Upper lobe of left lung (tissue), 6 donors: ENCODE measurements at places on chromosomes 6 and 20.

DNA sequence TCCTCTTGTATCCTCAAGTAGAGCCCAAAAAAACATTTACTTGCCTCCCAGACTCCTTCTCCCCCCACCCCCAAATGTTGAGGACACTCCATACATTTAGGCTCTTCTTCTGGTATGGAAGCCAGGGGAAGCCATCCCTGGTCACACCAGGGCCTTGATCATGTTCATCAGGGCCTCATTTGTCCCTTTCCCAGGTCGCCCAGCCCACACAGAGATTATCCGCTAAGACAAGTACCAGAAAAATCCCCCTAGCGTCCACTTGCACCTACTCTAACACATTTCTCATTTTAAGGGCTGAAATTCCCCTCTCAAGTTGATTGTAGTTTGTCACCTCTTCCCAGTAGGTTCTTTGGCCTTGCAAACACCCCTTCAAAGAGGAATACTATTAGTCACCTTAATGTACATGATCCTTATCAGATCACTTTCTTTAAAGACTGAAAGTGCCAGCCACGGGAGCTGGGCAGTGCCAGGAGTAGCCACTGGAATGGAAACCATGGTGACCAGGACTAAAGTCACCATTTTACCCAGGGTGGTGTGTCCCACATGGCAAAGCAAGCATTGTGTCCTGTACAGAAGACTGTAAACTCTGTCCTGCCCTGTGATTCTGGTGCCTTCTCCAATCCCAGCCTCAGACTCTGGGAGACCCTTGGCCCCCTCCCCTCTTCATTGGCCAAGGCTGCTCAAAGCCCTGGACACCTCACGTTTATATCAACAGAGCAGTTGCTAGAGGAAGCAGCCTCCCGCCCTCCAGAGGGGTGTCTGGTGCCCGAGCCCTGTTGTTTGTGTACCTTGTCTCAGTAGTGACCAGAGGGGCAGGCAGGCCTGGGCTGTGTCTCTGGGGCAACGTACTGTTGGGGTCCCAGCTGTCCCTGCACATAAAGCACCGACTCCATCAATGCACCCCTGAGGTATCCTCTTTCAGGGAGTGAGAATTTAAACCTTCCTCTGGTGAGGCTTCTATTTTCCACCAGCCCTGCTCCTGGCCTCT, 5.0 kb upstream of the APOBEC2 start:
- DNase-seq: no peak

DNA sequence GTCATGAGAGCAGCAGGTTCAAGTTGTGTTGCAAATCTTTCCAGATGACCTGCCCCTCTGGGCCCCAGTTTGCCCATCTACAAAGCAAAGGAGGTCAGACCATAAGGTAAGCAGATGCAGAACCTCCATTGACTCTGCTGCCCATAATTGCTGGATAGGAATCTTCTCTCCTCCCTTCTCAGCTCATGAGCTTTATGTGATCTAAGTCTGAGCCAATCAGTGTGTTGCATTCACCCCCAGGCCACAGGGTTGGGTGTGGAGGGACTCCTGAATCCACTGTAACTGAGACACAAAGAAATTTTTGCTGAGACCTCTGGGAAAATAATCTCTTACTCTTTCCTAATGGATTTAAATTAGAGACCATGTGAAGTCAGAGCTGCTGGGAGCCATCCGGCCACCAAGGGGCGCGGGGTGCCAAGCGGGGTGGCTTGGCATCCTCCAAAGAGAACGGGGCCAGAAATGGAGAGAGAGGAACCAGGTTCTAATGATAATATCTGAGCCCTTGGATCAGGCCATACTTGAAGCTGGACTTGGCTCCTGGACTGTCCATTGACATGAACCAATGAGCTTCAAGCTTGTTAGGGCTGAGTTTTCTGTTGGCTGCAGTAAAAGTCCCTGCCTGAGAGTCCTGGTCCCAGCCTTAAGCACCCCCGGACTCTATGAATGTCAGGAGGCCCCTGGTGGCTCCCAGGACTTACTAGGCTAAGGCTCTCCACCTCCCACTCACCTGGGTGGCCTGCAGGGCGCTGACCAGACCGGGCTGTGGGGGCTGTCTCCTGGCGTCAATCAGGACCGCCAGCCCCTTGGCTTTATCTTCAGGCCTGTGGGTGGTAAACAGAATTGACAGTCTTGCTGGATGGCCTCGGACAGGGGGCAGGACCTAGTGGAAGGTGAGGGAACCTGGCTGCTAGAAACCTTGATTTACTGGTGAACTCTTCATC, 32.8 kb downstream of the KIAA1755 start:
- no peak for DNase-seq

DNA sequence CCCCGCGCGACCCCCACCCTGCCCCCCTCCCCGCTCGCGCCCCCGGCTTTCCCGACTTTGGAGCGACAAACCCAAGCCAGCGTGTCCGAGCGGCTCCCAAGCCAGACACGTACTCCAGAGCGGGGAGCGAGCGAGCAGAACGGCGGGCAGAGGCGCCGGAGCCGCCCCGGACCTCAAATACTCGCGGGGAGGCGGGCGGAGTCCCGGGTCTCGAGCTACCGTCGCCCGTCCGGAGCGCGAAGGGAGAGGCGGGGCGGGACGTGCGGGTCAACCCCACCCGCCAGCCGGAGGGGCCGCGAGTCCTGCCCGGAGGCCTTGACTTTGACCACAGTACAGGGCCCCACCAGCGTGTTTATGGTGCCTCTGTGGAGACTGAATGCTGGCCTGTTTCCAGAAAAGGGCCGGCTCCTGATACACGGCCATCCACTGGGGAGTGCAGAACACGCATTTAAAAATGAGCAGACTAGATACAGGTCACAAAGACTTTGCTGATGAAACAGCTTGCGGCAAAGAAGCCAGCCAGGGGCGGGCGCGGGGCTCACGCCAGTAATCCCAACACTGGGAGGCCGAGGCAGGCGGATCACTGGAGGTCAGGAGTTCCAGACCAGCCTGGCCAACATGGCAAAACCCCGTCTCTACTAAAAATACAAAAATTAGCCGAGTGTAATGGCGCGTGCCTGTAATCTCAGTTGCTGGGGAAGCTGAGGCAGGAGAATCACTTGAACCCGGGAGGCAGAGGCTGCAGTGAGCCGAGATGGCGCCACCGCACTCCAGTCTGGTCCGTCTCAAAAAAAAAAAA, at the start of gene SERPINB6:
TSS of gene SERPINB6 (minus strand) at position 148 of the 799 bp plus-strand sequence. CDS start 12,235 bp downstream, outside the sequence.
- peak; percentile 94 for DNase-seq

GRCh38 chr6:3291346-3291745, 32.6 kb downstream of the PSMG4 start:
- no peak for DNase-seq

GRCh38 chr6:83151114-83151513, 42.0 kb downstream of the PGM3 start:
- no peak for DNase-seq

GRCh38 chr20:57878786-57879424, 169.1 kb upstream of the PMEPA1 start:
- DNase-seq: no peak

DNA sequence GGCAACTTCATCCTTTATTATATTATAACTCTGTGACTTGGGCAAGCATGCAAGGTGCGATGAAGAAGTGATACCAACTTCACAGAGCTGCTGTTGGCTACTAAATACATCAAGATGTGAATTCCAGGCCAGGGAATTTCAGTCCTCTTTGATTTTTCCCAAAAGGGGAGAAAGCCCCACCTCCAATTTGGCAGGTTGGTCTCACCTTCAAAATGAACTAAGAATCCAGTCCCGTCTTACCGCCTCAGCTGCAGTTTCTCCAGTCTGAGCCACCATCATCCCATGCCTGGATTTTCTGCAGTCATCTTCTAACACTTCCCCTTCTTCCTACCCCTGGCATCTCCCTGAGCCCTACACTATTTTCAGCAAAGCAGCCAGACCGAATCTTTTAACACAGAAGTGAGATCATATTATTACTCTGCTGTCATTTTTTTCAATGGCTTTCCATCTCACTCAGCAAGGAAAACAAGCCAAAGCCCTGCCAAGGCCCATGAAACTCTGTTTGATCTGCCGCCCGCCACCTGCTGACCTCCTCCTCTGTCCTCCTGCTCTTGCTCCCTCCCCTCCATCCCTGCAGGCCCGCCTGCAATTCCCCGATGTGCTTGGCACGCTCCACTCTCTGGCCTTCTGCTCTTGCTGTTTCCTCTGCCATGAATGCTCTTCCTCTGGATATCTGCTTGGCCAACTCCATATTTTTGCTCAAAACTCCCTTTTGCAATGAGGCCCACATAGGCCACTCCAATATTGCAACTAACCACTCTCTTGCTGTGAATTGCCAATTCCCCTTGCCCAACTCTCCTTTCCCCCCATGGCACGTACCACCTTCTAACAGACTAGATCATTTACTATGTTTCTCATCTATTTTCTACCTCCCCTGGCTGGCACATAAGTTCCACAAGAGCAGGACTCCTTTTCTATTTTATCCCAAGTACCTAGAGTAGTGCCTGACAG, 46.0 kb upstream of the TAGAP start:
- DNase-seq: no peak

GRCh38 chr20:18005170-18005989, 36.6 kb downstream of the MGME1 start:
- peak; percentile 15 for DNase-seq

DNA sequence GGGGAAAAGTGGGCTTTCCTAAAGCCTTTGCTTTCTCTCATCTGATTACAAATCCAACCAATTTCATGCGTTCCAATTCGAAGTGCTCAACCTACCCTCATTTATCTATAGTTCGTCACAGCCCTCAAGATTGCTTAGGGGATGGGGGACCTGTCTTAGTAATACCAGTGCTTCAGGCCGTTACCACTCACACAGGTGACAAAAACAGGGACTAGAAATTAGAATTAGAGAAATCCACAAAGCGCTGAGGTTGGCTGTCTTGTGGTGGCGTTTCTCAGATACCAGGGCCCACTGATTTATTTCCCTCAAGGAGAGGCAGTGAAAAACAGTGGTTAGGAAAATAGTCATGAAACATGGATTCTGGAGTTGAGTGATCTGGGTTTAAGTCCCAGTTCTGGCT, 121.6 kb upstream of the SPACA1 start:
- no peak for DNase-seq

- no peak for DNase-seq
Observed at GRCh38 chr20:11212272-11212671, 538.5 kb upstream of the JAG1 start.

- no peak for DNase-seq
Observed at GRCh38 chr6:112636650-112637262, 289.6 kb downstream of the RFPL4B start.

DNA sequence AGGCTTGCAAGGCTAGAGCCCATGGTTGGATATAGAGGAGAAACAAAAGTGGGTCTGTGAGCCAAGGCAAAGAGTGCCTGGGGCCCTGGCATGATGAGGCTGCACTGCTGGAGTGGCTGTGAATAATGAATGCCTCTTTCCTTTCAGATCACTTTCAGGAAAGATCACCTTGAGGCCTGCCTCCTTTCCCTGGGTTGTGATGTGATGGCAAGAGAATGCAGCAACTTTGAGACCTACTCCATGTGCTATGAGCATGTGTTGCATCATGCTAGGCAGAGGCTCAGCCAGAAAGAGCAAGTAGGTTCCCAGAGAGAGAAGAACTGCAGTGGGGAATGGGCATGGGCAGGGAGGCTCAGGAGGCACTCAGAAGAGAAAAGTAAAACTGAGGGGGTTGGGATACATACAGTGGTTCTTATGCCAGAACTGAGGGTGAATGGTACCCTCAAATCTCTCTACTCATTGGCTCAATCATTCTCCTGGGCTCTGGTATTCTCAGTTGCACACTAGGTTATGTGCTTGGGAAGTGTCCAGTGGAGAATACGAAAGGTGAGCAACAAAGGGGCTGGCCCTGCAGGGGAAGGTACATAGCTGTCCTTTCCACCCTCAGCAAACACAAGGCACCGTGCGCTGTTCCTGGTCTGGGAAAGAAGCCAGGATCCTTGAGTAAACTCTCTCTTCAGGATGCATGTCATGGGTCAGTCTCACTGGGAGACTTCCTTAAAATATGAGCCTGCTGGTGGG, 45.9 kb downstream of the CD164 start:
- DNase-seq: no peak

DNA sequence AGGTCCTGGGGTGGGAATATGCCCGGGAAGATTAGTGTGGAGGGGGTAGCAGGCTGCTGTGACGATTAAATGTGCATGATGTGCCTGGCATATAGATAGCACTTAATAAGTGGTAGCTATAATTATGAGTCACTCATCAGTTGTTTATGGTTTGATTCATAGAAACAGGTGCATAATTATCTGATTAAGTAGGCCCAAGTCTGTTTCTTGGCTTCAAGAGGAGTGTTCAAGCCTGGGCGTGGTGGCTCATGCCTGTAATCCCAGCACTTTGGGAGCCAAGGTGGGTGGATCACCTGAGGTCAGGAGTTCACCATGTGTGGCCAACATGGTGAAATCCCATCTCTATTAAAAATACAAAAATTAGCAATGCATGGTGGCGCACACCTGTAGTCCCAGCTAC, 74.9 kb downstream of the QRSL1 start:
- DNase-seq: no peak

- DNase-seq: no peak
Observed at GRCh38 chr6:5398530-5398929, 137.2 kb downstream of the FARS2 start.

DNA sequence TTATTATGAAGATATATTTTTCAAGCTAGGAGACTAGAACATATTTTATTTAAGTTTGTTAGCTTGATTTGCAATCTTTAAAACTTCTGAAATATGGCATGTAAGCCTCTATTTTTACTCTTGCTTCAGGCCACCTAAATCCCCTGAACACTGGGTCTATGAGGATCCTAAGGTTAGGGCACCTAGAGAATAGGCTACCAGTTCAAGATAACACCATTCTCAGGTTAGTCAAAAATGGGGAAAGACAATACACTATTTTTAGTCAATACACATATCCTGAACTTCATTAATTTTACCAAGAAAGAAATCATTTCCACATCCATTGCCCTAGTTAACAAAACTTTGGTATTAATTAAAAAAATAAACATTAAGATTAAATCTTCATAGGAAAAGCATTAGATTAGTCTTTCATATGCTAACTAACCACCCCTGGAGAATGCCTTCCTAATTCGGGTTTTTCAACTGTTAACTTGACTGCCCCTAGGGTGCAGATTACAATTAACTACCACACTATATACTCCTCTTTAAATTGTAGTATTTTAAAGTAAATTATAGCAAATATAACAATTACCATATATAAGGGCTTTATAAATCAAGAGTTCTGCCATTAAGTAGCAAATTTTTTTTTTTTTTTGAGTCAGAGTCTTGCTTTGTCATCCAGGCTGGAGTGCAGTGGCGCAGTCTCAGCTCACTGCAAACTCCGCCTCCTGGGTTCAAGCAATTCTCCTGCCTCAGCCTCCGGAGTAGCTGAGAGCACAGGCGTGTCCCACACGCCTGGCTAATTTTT, 6.7 kb upstream of the HSF2 start:
- DNase-seq: no peak

DNA sequence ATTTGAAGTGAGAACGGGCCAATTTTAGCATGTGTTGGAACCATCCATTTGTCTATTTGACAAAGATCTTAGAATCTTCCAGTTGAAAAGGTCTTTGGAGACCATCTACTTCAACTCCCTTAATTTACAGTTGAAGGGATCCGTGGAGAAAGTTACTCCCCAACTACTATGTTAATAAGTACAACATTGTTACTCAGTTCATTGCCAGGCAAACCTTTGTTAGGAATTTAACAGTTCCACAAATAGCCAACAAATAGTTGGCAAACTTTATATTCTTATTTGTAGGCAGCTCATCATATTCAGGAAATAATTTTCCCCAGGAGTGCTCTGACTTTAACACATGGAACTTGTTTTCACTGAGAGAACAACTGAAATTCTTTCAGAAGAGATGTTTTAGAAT, 81.0 kb upstream of the FLRT3 start:
- no peak for DNase-seq
